Left forelimb (tissue), 1 donor: ENCODE measurements at places on chromosomes 5 and 9.

DNA sequence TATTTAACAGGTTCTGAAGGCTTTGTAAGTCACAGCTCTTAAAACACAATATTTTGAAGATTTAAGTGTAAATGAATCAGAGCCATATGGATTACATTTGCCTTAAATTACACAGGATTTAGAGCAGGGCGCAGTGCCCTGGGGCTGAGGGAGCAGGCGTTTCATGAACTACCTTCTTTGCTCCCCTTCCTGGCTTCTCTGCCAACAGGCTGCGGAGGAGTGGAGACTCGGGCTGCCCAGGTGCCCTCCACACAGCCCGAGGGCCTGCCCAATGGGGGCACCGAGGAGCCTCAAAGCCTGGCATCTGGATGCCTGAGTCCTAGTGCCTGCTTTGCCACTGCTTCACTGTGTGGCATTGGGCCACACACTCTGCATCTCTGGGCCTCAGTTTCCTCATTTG, 90.6 kb upstream of the HAND1 start:
- no peak for DNase-seq

- no peak for DNase-seq
Measured at GRCh38 chr9:106707738-106708474, 155.1 kb upstream of the ZNF462 start.

GRCh38 chr9:76887003-76887821, 18.7 kb downstream of the PRUNE2 start:
- DNase-seq = no peak

DNA sequence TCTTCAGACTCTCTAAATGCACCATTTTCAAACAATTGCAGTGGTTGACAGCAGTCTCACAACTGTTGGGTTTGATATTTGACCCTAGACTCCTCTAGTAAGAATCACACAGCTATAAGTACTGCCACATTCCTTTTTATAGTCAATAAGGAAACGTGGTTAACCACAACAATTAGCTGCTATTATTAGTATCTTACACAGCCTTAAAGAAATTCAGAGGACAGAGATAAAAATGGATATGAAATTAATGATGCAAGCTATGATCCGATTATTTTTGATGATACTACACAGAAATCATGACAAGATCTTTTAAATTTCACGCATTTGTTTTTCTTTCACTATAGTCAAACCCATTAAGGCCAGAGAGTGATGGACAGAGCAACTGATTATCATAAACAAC, 288.6 kb upstream of the C9orf72 start:
- no peak for DNase-seq

DNA sequence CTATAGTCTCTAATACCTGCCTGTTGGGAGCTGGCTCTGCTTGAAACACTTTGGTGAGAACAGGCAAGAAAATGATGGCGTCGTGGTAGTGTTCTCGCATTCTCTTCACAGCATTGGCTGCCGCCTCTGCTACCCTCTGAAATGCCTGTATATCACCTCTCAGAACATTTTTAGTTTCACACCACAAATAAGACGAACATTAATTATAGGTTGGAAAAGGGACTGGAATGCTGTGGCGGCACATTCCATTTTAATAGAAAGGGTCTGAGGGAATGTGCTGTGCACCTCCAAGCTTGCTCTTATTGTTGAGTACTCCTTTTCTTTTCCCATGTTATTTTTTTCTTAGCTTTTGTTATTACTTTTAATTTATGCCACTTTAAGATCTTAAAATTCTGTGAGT, 134.6 kb upstream of the HMHB1 start:
- DNase-seq = no peak

DNA sequence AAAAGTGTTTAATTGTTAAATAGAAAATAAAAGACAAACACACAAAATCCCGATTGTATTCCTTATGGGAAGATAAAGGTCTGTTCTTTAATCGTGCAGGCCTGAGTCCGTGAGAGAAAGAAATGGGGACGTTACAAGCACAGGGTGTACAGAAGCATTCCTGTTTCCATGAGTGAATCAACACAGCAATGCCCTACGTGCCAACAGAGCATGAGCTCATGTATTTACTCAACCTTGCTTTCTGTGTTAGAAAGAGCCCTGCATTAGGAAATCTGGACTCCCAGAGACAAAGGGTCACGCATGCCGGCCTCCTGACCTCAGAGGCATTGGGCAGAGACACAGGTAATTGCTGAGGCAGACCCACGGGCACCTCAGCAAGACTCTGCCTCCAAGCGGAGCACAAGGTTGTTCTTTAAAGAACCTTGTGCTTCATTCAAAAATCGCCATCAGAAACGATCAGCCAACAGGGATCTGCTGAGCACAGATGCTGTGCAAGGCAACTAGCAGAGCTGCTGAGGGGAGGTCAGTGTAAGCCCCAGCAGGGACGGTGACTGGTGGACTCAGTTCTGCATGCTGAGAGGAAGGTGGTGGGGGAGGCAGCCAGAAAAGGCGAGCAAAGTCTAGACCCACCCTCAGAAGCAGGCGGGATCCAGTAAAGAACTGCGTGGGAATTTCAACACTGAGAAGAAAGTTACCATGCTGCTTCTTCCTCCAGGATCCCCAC, 101.0 kb downstream of the TLE1 start:
- DNase-seq = no peak

DNA sequence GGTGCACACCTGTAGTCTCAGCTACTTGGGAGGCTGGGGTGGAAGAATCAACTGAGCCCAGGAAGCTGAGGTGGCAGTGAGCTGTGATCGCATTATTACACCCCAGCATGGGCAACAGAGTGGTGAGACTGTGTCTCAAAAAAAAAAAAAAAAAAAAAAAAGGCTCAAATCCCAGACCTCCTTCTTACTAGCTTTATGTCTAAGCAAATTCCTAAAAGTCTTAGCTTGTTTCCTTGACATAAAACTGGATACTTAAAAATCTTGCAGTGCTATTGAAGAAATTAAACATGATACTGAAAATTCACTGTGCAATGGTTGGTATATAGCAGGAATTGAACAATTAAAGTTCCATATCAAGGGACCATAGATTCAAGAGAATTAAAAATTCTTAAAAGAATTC, 45.0 kb downstream of the PCDHGC5 start:
- no peak for DNase-seq

GRCh38 chr5:26622947-26623346, 415.4 kb downstream of the CDH9 start:
- DNase-seq = no peak

- DNase-seq = no peak
Measured at GRCh38 chr5:168826246-168826725, 247.1 kb upstream of the PANK3 start.
